CD4-positive, alpha-beta T cell treated with Interleukin-6 at 100 ng/mL for 8 hours (primary cell): ENCODE measurements at places on chromosomes 12 and 14.

DNA sequence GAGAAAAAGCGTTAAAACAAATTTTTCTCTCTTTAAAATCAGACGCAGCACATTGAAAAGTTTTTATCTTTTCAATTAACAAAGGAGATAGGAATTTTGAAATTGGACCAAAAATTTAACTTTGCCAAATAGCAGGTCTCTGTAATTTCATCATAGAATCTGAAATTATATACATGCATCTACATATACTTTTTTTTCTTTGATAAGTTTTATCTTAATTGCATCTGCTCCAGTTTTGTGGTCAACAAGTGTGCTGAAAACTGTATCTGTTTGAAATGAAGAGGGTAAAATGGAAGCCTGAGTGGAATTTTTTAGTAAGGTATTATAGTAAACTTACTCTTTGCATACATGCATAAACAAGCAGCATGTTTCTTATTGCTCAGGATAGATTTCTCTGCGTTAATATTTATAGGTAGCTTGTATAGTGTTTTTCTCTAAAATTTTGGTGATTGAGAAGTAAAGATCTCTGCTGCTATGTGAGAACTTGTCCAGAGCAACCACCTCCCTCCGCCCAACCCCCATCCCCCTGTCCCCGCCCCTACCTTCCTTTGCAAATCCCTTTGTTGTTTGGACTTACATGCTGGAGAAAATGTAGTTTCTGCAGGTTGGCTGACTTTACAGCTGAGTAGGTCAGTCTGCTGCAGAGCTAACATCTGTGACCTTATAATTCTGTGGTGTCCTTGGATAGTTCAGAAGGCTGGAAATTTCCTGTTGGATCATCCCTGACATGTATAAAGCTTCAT is 64.6 kb downstream of the VRK1 start:
- no peak for DNase-seq

DNA sequence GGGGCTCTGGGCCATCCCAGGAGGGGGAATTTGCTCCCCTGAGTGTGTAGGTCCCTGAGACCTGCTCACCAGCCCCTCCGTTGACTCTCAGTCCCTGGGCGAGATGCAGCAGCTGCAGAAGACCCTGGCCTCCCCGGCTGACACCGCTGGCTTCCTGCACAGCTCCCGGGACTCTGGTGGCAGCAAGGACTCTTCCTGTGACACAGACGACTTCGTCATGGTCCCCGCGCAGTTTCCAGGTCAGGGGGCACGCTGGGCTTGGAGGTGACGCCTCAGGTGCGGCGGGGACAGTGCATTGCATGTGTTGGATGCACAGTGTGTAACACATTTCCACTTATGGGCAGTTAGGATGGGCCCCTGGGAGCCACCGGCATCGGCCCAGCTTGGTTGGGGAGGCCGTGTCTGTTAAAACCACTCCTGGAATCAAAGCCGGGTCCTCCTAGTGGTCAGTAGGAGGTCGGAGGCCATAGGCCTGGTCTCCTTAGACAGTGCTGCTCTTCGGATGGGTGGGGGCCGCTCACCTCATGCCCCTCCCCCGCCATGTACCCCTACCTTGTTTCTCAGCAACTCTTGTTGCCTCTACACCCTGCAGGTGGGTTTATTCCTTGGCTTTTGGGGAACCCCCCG is 17.1 kb upstream of the PUS1 start:
- no peak for DNase-seq

DNA sequence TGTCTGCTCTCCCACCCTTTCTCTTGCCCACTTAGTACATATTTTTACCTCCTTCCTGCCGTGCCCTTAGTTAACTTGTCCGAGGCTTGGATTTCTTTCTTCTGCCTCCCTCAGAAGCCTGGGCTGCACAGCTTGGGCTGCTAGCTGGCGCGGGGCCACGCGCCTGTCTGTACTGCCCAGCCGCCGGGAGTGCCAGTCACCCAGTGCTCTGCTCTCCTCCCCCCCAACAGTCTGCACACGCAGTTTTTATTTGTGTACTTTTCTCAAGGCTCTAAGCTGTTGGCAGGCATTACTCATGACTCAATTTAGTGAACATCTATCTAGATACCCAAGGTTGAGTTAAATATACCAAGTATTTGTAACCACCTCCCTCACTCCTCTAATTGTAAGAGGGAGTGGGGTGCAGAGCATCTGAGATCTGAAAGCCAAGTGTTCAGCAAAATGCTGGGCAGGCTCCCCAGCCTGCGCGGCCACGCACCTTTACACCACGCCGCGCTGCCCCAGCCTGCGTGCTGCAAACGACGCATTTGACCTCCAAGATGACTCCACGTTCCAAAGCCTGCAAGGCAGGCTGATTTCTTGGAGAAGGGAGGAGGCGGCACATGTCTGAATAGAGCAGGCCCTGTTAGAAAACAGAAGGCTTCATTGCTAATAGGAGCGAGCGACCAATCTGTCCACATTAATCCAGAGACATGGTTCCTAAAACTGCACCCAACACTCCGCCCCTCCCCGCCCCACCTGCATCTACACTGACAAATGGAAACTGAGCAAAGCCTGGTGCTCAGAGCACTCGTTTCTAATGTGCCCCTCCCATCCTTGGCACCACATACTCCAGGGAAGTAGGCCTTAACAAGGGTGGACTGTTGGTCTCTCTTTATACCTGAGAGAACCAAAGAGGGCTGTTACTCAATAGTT is 18.2 kb upstream of the CACNA2D4 start:
- DNase-seq = no peak

GRCh38 chr14:55513491-55513890 is 66.5 kb upstream of the KTN1 start:
- DNase-seq = no peak

- no peak for DNase-seq
These were observed 457 bp downstream of the SOCS2 start for GRCh38 chr12:93572712-93573551.

- DNase-seq = no peak
These were observed 266.3 kb downstream of the ZFP36L1 start for GRCh38 chr14:68526512-68527091.

DNA sequence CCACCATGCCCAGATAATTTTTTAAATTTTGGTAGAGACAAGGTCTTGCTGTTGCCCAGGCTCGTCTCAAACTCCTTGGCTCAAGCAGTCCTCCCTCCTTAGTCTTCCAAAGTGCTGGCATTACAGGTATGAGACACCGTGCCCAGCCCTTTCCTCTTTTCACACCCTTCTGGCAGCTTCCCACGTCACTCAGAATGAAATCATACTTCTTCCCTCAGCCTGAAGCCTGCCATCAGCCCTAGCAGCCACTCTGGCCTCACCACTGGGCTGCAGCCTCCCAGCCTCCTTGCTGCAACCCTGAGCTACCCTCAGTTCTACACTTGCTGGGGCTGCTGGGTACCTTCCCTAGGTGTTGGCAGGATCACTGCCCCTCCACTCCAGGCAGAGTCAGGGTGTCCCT is 18.2 kb downstream of the ANKRD9 start:
- DNase-seq = no peak

DNA sequence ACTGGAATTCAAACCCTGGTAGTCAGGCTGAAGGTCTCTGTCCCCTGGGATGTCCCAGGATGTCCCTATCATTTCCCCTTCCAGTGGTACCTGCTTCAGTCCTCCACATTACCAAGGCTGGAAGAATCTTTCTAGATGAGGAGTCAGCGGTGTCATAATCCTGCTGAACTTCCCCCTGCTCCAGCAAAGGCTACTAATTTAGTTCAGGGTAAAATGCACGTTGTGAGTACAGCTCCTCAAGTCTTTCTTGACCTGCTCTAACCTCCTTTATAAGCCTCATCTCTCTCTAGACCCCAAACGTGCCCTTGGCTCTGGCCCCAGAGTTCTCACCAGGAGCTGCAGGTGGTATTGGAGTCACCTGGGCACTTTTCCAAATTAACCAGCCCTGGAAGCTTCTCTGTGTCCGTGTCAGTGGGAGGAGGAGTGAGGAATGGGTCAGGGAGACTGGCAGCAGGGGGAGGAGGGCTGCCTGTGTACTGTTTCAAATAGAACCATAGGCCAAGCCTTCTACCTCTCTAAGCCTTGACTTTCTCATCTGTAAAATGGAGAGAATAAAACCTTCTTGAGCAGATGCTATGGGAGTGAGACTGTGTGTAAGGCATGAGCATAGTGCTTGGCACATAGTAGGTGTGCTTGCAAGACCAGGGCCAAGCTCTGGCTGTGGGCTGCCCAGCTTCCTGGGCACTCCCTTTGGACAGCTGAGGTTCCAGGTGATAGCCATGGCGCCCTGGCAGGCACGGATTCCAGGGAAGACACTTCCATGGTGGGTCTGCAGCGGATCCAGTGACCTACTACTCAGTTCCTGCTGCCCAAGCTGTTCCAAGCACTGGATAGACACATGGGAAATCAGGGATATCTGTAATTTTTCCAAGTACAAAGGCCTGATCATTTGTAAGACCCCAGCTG is 24.5 kb downstream of the ASB2 start:
- no peak for DNase-seq

DNA sequence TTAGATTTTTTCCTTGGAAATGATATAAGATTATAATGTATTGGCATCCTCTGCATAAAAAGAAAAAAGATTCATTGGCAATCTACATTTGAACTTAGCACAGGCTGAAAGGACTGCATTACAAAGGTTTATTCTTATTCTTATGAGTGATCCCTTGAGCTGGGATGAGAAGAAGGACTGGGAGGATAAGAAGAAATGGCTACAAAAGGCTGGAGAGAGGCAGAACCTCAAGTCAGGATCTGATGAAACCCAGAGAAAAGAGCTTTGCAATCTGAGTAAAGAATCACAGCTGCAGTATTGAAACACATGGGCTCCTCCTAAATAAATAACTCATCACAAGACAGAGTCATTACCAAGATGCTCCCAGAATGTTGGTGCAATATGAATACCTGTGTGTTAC is 1635.4 kb upstream of the FLRT2 start:
- DNase-seq = no peak

DNA sequence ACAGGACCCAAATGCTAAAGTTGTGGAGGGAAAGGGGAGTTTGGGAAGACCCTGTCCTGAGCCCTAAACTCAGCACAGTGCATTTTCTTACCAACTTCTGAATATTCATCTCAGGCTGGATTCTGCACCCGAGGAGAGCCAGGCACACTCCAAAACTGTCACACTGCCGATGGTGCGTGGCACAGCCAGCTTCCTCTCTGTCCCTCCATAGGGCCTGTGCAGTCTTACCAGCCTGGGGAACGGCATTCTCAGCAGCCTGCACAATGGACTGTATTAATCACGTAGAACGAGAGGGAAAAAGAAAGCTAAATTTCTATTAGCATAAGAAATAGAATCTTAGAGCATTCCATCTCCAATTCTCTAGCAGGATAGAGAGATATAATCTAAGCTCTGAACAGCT is 71.3 kb upstream of the GPATCH2L start:
- DNase-seq = no peak

- no peak for DNase-seq
These were observed 58.8 kb upstream of the ACTN1 start for GRCh38 chr14:69037790-69038454.

GRCh38 chr12:30754383-30754749 is 385 bp downstream of the CAPRIN2 start:
- DNase-seq = no peak

DNA sequence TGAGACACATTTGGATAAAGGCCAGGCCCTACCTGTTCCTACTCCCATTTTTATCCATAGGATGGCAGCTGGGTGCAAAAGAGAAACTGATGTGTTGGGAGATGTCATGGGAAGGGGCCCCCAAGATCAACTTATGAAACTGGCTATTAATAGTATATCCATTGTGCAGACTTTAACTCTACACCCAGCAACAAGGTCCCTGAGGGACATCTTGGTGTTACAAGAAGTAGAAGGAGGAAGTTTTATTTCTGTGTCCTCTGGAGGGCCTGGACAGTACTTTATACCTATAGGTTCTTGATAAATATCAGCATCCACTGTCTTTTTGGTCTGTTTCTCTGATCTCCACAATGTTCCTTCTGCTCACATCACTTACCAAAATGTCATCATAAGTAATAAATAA is 84.6 kb downstream of the BTG1 start:
- no peak for DNase-seq

DNA sequence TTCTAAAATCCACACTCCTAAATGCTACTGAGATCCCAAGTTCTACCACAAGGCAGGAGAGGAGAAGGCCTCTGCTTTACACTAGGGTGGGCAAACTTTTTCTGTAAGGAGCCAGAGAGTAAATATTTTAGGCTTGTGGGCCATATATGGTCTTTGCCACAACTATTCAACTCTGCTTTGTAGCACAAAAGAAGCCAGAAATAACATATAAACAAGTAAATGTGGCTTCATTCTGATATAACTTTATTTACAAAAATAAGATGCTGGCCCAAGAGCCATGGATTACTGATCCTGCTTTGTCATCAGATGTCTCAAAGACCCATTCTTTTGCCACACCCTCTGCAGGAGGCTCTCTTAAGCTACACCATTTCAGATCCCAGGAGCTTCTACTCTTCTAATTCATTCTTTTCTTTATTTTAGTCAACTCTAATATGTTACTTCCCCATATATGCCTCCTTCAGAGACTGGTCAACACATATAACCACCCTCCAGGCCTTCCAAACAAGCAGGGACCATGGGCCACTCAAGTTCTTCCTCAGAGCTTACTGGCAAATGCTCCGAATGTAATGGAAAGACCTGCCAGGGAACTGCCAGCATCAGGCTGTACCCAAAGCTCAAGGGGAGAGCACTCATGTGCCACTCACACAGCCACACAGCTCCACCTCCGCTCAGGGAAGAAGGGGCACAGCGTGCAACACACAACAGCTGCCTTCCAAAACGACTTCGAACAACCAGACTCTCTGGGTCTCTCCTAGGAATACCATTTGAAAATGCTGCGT is 15.6 kb downstream of the APPL2 start:
- no peak for DNase-seq

DNA sequence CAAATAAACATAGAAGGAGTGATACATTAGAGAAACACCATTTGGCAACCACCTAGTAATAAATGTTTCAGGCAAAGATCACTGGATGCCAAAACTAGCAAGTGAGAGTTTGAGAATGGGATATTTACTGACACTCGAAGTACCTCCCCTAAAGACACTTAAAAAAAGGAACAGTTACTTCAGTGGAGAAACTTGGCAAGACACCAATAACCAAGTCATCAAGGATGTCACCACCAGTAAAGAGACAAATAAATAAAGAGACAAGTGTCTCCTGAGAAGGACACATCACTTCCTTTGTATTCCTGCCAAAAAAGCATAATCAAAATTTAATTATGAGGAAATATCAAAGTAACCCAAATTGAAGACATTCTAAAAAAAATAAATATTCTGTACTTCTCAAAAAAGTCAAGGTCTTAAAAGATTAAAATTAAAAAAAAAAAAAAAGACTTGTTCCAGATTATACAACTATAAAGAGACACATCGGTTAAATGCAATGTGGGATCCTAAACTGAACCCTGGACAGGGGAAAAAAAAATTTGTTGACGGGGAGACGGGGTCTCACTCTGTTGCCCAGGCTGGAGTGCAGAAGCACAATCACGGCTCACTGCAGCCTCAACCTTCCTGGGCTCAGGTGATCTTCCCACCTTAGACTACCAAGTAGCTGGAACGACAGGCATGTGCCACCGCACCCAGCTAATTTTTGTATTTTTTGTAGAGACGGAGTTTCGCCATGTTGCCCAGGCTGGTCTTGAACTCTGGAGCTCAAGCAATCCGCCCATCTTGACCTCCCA is 26.4 kb downstream of the TM7SF3 start:
- DNase-seq = no peak
